PC-3 (cell line): ENCODE measurements at places on chromosomes 6 and 20. TPM values are rescaled to one million over a fixed set of nuclear protein-coding genes. Genes with fewer than 3 reads are reported as not detected.

DNA sequence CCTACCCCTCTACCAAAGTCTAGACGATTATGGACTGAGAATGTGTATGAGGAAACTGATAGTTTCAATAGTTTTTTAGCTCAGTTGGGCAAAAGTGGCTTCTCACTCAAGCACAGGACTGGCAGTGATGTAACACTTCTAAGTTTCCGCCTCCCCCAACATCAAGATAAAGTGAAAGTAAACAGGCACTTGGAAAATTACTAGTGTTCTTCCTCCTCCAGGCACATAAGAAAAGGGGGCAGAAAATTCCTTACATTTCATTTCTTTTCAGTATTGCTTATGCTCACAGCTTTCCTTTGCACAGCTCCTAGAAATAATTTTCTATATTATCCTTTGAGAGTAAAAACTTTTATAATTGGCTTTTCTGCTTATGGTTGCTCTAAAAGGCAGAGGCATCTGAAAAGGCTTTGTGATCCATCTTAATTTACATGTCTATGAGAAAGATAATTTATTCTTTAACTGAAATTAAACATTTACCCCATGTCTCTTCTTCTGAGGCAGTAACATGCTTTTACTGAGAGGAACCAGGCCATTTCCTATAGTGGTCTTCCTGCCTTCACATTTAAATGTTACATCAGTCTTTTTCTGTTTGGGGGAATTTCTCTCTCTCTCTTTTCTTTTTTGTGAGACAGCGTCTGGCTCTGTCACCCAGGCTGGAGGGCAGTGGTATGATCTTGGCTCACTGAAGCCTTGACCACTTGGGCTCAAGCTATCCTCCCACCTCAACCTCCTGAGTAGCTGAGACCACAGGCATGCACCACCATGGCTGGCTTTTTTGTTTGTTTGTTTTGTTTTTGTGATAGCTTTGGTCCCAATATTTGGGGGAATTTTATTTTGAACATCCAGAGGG lies 65.0 kb upstream of the EEF1A1 start:
- peak; percentile 72 for DNase-seq

DNA sequence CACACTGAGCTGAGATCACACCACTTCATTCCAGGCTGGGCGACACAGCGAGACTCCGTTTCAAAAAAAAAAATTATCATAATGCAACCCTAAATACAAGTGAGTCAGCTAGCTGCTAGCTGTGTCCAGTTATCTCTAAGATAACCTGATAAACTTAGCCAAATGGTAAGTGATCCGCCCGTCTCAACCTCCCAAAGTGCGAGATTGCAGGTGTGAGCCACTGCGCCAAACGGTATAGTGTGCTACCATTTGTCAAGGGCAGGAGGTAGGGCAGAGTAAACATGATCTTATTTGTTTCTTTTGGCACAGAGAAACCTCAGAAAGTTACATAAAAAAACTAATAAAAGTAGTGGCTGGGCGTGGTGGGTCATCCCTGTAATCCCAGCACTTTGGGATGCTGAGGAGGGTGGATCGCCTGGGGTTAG lies 4.7 kb upstream of the C6orf132 start:
- peak; percentile 79 for DNase-seq

DNA sequence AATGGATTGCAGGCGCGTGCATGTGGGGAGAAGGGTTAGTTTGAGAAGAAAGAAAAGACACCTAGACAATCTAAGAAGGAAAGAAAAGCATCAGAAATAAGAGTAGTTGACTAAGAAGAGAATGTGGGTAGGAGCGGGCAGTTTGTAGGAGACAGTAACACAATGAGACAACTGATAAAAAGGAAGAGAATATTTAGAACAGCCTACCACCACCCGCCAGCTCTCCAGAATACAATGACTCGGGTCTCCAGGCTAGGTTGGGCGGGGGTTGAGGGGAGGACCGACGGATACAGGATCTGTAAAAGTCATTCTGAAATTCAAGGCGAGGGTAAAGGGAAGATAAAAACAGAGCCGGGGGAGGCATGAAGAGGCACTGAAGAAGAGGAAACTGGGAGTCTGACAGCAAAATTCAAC lies 712 bp downstream of the ABHD16A start:
- peak; percentile 8 for DNase-seq

GRCh38 chr6:129866688-129867087 lies 5.6 kb upstream of the TMEM244 start:
- no peak for DNase-seq

DNA sequence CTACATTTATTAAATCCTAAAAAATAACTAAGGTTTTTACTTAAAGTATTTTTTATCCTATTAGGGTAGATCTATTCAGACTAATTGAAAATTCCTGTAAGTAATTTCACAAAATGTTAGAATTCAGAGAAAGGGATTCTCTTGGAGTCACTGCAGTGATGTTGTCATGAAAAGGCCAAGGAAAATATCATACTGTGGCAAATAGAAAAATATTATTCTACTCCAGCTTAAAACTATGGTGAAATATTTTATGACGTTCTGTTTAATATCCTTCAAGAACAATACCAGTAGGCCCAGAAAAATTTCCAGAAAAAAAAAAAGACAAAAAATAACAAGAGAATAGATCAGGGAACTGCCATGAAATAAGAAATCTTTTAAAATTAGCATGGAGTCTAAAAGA lies 73.6 kb downstream of the FILIP1 start:
- no peak for DNase-seq

DNA sequence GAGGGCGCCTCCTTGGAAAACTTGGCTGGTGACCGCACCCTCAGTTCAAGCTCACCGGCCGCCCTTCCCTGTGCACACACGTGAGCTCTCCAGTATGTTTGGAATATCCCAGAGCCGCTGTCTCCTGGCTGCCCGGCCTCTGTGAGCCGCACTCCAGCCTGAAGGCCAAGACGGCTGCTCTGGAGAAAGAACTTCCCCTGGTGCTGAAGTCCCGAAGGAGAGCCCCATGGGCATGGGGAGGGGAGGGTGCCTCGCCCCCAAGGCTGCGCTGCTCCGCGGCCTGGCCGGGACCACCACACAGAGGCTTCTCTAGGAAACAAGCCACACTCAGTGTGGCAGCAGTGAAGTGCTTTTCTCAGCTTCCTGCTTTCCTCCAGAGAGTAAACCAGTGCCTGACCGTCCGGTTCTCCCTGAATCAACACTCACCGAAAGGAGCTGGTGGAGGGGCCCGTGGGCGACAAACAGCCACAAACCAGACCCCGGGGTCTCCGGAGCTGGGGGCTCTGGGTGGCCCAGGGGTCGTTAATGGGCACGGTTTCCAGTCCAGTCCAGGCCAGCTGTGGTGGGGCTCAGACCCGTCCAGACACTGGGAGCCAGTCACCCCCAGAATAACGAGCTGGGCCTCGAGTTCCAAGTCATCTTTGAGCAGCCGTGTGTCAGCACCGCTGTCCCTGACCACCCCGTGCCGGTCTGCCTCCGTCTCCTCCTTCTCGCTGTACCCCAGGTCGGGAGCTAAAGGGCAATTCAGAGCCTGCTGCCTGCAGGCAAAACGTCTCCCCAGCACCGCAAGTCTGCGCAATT lies 87.4 kb upstream of the BHLHE23 start:
- no peak for DNase-seq

- no peak for DNase-seq
Measured at GRCh38 chr6:2508071-2508470, 242.7 kb downstream of the MYLK4 start.

DNA sequence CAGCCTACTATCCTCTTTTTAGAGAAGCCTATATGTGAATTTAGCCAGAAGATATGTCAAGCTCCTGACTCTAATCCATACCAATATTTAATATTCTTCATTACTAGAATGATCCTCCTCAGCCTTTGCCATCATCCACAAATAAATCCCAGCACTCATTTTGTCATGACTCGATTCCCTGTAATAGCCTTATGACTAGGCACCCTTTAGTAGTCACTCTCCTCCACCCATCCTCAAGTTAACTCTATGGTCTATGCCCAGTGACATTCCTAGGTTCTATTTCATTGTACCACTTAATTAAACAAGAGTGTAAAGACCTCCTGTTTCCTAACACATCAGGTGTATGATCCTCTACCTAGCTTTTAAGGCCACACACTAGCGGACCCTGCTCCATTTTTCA lies 450.4 kb upstream of the CITED2 start:
- no peak for DNase-seq

DNA sequence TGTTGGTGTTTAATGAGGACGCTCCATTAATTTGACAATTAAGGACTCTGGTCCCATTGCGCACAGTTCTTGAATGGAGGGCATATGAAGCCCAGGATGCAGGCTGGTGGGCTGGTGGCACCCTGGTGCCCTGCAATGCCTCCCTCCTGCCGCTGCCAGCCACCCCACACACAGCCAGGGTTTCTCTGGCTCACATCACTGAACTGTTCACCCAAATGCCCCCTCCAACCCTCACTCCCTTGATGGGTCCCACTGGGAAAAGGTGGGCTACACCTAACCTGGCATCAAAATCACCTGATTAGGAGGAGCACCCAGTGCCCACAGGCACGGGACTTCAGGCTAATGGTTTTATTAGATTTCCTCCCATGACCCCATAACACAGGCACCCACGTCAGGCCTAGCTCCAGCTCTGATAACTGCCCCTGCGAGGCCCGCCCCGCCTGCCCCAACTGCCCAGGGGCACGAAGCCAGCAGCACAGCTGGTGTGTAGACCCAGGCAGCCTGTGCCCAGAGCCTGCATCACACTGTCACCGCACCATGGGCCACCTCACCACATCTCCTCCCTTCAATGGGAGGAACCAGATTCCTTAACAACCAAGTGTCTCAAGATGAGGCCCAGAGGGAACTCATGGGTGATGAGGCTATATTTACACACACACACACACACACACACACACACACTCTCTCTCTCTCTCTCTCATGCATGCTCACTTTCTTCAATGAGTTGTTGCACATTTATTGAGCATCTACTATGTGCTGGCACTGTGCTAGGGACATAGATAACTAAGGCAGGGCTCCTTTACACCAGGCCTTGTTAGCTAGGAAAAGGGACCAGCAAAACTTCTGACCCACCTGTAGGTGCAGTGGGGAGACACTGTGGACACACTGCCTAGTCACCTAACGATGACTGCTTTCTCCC lies 107.3 kb downstream of the NOL4L start:
- DNase-seq = no peak

- no peak for DNase-seq
Measured at GRCh38 chr6:33213989-33214335, 5.7 kb downstream of the RING1 start.

DNA sequence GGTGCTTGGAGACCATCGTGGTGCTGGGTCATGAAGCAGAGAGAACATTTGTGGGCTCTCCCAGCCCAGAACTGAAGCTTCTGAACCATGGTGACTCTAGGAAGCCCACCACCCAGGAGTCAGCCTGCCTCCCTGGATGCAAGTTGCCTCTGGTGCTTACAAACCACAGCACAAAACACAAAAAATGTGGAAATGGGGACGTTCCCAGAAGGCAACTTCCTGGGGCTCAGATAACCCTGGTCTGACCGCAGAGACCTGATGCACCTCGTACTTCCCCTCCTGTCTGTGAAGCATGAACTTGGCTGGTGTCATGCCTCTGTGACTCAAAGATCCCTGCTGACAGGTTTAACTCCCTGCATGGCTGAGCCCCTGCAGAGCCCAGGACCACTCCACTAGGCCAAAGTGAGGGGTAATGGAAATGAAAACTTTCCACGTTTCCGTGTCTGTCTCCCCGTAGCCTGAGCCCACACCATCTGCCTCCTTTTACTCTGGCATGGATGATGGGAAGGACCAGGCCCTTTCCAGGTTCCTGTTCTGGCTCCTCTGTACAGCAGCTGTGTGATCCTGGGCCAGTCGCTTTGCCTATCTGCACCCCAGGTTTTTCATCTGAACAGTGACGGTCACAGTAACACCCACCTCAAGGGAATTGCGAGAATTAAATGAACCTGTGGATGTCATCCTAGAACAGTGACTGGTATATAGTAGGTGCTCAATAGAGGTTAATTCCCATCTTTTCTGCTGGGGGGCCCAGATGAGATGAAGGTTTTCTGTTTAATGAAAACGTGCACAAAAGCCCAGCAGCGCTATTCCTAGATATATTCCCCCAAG lies 57.7 kb downstream of the PPP1R16B start:
- DNase-seq = no peak

GRCh38 chr6:7249391-7249790 lies 63.6 kb downstream of the SSR1 start:
- DNase-seq = no peak

GRCh38 chr6:39362487-39362865 lies 40.0 kb upstream of the KCNK16 start:
- DNase-seq = peak; percentile 11

DNA sequence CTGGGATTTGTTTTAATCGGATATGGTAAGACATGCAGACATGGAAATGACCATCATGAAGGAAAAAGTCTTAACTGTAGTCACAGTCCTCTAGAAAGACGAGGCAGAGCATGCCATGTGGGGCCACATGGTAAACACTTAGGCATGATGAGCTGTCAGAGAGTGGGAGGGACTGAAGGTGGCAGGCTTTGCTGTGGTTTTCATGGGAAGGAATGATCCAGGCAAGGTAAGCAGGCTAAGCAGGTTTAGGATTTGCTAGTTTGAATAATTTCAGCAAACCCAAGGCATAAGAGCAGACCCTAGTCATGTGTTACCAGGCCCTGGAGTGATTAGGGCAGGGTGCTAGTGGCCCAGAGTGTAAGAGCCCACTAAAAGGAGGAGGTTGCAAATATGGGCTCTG lies 47.2 kb upstream of the STMND1 start:
- peak; percentile 93 for DNase-seq

DNA sequence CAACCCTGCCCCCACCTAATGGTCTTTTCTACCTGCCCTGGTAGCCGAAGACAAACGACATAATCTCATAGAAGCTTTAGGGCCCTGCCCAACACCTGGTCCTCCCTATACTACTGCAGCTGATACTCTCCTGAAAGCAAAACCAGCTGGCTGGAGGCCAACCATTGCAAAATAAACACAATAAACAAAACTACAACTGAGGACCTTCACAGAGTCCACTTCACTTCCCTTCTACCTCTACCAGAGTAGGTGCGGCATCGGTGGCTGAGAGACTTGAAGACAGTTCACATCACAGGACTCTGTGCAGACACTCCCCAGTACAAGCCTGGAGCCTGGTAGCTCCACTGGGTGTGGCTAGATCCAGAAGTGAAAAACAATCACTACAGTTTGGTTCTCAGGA lies 476.2 kb downstream of the MMUT start:
- DNase-seq = no peak

WFDC12 gene
- not detected in 2 replicates for total RNA-seq

FAM209B gene
- total RNA-seq = 0.58 TPM in 1 of 2 replicates, not detected in the other

VSX1 gene
- total RNA-seq = not detected in 2 replicates

MRPL2 gene
- 59.8 and 63.9 TPM in 2 replicates for total RNA-seq

TAAR9 gene
- not detected in 2 replicates for total RNA-seq

SAMD3 gene
- not detected in 2 replicates for total RNA-seq

GABRR1 gene
- not detected in 2 replicates for total RNA-seq

NKAIN4 gene
- total RNA-seq = not detected in 2 replicates

PEX6 gene
- total RNA-seq = 35.9 and 40.8 TPM in 2 replicates
